ENCODE measurements at places on chromosomes 12 and 14.

- no peak for DNase-seq
Observed at GRCh38 chr12:6787309-6787708, 2.0 kb upstream of the CD4 start.

DNA sequence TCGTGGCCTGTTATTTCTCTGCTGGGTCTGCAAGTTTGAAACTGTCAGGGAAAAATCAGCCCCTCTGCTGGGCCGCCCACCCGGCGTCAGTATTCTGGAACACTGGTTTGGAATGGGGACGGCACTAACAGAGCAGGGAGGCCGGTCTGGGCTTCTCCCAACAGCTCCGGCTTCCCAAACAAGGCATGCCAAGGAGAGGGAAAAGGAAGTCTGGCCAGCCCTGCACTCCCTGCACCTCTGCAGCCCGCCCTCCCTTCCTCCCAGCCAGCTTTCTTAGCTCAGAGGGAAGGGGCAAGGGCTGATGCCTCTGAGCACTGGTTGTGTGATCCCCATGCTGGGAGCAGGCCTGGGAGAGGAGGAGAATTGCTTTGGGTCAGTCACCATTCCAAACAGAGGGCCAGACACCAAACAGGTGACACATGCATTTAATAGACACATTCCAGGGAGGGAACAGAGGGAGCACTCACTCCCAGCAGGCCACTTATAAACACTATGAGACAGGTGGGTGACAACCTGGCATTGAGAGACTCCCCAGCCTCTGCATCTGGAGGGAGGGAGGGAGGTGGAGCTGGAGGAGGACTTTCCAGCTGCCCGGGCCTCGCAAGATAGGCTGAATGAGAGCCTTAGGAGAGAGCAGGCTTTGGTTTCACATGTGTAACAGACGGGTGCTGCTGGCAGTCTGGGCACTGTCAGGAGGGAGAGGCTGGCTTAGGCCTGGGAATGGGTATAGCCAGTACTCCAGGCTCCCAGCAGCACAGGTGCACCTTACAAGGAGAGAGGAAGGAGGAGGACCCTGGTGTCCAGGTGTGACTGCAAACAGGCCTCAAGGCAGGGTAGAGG, 10.3 kb downstream of the KRT75 start:
- DNase-seq: no peak

- no peak for DNase-seq
Observed at GRCh38 chr14:33404964-33405574, 466.4 kb downstream of the NPAS3 start.

- DNase-seq: no peak
Observed at GRCh38 chr12:65658360-65658759, 165.9 kb upstream of the HMGA2 start.

- DNase-seq: no peak
Observed at GRCh38 chr12:132634411-132634990, 15.9 kb downstream of the P2RX2 start.
